ENCODE measurements at places on chromosomes 16 and 17.

DNA sequence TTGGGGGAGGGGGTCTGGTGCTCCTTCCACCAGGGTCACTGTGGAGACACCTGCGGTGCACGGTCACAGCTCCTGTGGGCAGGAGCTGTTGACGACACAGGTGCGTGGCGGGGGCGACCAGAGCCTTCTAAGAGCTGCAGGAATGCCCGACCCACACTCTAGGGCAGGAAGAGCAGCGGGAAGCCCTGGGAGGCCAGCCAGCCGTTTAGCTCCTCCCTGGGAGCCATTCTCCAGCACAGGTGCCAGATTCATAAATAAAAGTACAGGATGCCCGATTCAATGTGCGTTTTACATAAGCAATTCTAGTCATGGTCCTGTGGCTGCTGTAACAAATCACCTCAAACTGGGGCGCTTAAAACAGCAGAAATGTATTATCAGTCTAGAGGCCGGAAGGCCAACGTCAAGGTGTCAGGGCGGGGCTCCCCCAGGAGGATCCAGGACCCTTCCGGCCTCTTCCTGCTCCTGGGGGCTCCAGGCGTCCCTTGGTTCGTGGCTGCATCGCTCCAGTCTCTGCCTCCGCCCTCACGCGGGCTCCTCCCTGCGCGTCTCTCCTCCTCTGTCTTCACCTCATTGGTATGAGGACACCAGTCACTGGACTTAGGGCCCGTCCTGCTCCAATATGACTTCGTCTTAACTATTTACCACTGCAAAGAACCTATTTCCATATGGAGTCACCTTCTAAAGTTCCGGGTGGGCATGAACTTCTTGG, 155.4 kb downstream of the FOXL1 start:
- no peak for DNase-seq

DNA sequence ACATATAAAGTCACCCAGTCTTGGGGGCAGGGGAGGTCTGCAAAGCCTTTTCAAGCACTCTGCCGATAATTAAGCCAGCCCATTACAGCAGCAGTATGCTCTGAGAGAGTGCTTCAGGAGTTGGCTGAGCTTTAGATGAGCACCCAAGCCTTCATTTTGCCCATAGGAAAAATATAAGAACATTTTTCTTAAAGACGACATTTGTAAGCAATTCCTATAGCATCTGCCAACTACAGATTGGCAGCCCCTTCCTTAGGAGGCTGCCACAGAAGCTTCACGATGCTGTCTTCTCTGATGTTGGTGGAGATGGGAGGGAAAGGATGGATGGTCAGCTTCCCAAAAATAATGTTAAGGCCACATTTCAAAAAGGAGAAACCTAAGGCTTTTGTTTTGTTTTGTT, 367.5 kb downstream of the XYLT1 start:
- DNase-seq, result no peak

DNA sequence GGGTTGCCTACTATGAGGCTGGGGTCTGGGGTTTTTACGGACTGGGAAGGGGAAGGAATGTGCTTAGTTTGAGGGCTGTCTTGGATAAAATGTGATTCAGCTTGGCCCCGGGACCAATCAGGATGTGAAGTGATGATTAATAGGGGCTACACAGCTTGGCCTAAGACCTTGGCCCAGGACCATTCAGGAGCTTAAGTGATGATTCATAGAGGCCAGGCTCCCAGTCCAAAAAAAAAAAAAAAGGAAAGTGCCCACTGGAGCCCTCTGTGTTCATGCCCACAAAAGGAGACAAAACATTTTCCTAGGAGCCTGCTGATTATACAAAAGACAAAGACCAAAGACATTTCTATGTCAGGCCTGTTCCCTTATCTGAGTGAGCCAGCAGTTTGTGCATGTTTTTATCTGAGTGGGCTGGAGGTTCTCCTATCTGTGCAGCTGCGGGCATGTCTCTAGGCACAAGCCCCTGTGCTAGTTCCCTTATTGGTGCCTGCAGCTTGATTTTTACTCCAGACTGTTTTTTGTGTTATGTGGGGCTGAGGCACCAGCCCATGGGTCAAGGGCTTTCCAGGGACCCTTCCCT, 898.2 kb upstream of the GOT2 start:
- no peak for DNase-seq

DNA sequence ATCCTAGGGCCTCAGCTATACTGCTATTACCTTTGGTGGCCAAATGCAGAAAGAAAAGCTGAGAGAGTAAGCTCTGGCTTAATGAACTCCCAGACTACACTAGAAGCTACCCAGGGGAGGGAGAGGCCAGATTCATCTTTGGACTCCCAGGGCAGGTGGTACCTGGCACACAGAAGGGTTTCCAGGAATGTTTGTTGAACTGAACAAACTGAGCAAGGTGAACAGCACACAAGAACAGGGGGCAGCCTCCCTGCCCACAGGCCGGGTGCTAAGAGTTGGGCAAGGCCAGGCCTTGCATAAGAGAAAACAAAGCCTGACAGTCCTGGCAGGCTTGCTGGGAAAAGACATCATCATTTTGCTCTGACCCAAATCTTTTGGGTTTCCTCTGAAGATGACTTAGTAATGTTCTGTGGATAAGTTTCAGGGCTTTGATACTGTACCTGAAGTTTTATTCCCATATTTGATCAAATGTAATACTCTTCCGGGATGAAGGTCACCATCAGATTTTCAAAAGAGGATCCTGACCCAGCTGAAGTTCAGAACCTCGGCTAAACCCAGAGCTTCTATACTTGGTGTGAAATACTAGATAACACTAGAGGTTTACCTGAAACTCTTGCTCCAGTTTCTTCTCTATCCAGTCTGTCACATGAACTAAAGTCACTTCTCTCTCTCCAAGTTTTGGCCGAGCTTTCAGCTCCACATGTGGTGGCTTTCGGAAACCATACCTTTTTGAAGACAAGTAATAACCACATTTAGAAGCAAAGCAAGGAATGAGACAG, 20.5 kb upstream of the ERN1 start:
- no peak for DNase-seq

DNA sequence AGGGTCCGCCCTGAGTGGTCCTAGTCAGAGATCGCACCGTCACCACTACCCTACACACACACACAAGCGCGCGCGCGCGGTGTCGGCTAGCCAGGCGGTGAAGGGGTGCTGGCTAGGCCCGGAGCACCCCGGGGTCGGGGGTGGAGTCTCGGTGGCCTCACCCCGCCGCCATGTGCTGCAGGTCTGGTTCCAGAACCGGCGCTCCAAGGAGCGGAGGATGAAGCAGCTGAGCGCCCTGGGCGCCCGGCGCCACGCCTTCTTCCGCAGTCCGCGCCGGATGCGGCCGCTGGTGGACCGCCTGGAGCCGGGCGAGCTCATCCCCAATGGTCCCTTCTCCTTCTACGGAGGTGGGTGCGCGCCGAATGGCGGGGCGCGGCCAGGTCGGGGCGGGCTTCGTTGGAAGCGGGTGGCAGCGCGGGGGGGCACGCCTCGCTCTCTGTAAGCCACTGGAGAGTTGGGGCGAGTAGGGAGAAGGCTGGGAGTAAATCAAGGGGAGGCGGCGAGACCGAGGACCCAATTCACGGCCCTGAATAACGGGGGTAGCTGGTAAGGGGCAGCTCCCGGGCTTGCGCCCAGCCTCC, 4.8 kb downstream of the LHX1 start:
- DNase-seq, result no peak

Measured in NCI-H1694 (cell line).